ENCODE measurements at places on chromosomes 6 and 20.

- no peak for DNase-seq
Measured at GRCh38 chr6:26388441-26388840, 5.5 kb downstream of the BTN2A2 start.

DNA sequence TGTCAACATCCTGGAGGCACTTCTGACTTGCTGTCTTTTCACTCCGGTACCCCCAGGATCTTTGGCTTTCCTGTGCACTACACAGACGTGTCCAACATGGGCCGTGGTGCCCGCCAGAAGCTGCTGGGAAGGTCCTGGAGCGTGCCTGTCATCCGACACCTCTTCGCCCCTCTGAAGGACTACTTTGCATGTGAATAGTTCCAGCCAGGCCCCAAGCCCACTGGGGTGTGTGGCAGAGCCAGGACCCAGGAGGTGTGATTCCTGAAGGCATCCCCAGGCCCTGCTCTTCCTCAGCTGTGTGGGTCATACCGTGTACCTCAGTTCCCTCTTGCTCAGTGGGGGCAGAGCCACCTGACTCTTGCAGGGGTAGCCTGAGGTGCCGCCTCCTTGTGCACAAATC is 12.0 kb upstream of the MAPRE1 start:
- DNase-seq = no peak

DNA sequence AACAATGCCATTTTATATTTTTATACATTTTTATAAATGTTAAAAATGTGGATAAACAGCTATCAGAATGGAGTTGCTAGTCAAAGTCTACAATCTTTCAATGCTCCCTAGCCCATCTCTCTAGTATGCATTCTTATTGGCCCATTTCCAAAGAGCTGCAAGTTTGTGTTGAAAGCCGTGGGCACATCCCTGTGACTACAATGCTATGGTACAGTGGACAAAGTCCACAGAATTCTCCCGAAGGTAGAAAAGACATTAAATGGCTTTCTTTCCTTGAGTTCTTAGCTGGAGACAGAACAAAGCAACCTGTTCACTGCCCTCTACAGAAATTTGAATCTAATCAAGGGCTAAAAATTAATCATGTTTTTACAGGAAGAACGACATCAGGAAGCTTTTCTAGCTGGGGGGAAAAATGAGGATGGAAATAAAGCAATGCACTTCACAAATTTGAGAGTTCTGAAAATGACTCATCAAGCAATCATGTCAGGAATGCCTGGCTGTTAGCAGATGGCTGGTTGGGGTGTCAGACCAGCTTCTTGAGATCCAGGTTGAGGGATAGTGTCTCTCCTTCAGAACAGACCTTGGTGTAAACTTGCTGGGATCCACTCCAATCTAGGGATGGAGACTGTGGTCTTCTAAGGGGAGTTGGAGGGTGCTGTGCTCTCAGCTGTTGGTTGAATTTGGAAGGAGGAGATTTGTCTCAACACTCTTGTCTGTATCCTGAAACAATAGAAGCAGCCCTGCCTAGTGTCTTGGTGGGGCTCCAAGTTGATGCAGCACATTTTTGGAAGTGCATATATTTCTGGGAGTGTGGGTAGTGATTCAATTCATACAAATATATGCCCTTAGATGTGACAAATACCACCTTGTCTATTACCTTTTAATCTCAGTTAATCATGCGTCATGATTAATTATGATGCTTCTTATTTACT is 143.4 kb upstream of the PHACTR1 start:
- no peak for DNase-seq

- DNase-seq = no peak
Measured at GRCh38 chr6:155939253-155939652, 483.6 kb upstream of the NOX3 start.

DNA sequence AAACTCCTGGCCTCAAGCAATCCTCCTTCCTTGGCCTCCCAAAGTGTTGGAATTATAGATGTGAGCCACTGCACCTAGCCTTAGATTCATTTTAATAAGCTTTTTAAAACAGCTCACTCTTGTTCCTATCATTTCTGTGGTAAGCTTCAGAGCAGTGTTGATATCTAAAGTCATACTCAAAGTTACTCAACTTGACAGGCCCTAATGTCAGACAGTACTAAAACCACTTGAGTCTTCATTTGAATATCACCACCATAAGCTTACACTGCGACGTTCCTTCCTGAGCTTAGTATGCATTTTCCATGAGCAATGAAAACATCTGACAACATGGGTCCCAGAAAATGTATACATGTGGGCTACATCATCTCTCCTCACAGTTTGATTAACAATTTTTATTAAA is 6.0 kb downstream of the FUCA2 start:
- no peak for DNase-seq

DNA sequence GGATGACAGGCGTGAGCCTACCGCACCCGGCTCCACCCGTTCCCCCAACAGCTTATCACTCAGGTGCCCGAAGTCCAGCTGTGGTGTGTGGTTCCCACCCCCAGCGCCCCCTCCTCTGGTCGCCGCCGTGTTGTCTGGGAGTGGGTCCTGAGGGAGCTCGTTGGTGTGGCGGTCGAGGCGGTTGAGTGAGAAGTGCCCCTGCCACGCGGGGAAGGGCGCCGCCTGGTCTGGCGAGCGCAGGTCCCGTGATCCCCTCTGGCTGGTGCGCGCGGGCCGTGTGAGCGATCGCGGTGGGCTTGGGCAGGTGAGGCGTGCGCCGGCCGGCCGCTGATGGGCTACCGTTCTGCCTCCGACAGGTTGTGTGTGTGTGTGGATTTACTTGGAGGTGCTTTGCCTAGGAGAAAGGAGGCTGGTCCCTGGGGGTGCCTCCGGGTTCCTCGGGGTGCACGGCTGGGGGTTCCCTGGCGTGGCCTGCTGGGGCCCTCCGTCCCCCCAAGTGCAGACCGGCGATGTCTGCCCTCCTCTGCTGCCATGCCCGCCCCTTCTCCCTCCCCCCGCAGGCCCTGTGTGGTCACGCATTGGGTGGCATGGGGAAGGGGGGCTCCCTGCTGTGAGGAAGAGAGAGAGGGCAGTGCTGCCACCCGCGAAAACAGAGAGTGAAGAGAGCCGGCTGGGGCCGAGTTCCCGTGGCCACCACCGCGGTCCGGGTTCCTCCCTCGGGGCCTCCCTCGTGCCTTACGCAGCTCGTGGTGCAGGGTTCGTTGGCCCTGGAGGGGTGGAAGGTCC is 336.0 kb upstream of the DEFB115 start:
- no peak for DNase-seq

GRCh38 chr6:45942953-45943352 is 72.7 kb downstream of the CLIC5 start:
- DNase-seq = no peak

- no peak for DNase-seq
Measured at GRCh38 chr6:17179530-17180073, 77.8 kb downstream of the STMND1 start.

DNA sequence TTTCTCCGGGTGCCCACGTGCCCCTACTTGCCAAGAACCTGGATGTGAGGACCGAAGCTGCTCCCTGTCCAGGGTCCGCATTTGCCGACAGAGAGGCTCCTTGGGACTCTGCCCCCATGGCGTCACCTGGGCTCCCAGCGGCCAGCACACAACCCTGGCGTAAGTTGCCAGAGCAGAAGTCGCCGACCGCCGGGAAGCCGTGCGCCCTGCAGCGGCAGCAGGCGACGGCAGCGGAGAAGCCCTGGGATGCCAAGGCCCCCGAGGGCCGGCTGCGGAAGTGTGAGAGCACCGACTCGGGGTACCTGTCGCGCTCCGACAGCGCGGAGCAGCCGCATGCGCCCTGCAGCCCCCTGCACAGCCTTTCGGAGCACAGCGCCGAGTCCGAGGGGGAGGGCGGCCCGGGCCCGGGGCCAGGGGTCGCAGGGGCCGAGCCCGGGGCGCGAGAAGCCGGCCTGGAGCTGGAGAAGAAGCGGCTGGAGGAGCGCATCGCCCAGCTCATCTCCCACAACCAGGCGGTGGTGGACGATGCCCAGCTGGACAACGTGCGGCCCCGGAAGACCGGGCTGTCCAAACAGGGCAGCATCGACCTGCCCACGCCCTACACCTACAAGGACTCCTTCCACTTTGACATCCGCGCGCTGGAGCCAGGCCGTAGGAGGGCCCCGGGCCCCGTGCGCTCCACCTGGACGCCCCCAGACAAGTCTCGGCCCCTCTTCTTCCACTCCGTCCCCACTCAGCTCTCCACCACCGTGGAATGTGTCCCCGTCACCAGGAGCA is 28.3 kb downstream of the ZNF831 start:
- peak; percentile 13 for DNase-seq

DNA sequence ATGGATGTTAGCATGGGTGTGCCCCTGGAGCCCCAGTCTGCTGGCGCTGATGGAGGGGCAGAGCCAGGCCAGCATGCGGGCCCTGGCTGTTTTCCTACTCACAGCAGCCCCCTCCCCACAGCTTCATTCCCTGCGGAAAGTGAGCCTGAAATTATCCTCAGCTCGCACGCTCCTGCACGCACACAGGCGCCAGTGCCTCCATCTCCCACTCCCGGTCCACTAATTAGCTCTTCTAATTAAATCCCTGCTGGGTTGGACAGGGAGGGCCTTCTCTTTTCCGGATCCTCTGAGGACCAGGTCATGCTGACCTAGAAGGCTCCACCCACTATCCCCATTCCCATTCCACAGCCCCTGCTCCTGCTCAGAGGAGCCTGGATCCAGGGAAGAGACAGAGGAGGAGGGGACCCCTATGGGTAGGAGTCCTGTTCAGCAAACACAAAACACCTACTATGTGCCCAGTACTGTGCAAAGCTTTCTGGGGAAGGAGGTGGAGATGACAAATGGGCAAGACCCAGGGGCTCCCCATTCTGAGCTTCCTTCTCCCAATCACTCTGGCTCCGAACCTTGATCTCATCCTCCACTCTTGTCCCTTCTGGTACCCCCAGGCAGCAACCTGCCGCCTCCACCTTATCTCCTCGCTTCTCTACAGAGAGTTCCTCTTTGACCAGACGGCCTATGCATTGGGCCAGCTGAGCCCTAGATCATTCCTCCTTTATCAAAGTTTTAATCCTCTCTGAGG is 70.2 kb upstream of the CCDC167 start:
- DNase-seq = no peak

GRCh38 chr6:40688214-40688761 is 101.1 kb upstream of the LRFN2 start:
- no peak for DNase-seq

DNA sequence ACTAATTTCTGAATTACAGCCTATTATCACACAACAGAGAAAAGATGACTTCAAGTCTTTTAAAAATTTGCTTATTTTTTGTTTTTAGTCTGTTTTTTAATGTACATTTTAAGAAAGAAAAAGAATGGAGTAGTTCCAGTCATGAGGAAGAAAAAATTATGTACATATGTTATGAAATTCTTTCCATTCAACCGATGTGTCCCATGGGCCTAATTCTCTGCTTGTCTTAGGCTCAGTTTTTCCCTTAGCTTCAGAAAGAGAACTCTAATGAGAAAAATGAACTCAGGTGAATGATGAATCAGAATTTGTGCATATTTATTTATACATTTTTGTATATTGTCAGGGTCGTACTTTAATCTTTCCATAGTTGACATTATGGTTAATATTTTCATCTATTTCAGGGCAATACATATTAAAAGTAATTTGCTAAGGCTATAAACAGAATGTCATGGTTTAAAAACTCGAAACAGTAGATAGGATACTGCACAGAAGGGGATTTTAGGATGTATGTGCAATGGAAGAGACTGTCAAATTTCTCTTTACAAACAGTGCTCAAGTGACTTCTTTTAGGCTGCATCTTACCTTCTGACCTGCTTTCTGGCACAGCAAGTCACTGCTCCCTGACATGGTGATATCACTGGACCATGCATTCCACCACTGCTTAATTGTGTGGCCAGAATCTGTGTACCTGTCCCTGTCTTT is 153.1 kb downstream of the EPHA7 start:
- DNase-seq = no peak
